ENCODE measurements at places on chromosomes 13 and 19.

DNA sequence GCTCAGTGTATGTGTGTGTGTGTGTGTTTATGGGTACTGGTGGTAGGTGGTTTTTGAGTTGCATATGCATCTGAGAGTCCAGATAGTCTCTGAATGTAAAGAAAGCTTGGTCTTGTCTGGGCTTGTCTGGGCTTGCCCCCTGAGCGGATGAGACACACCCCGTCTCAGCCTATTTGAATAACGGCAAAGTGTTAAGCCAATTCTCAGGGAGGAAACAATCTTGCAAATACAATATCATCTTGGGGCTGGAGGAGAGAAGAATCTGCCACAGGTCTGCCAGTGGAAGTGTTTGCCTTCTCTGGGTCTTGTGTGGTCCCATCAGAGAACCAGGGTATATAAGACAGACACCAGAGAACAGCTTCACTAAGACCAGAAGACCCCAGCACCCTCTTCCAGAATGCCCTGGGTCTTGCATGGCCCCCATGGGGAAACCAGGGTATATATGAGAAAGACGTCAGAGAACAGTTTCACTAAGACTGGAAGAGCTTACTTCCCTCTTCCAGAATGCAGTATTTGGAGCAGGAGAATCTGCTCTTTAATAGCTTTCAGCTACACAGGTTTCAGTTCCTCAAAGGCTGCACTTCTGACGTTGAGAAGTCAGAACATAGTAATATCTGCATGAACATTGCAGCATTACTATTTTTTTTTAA lies 13.3 kb downstream of the CD70 start:
- DNase-seq: peak; percentile 62

DNA sequence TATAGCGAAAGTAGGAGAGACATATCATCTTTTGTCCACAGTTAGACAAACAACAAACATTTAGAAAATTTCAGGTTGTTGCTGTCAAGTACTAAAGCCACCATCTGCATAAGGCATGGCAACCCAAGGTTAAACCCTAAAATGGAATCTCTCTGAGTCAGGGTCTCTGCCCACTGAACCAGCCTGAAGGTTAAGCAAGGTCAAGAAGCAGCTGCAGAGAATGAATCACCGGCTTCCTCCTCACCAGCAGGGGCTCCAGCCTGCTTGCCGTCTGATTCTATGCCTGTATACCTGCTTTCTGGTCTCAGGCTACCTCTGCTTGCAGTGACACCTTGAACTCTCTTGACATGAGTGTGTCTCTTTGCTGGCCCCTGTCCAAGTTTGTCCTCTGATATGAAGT lies 726.2 kb upstream of the SGCG start:
- DNase-seq: no peak

DNA sequence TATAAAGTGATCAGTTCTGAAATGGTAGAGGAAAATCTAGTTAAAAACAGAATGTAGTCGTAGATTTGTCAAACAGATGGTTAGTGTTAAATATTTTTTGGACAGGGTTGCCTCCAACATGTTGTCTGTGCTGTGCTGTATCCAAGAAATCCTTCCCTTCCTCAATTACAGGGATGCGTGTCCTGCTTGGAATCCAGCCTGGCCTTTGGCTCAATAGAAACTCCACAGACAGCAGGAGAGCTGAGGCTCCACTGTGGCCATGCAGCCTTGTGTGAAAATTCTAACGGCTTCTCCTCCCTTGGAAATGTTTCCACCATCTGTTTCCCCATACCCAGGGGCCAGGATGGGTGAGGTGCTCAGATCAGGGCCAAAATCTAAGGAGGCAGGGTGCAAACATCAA lies 67.7 kb upstream of the USP29 start:
- no peak for DNase-seq

DNA sequence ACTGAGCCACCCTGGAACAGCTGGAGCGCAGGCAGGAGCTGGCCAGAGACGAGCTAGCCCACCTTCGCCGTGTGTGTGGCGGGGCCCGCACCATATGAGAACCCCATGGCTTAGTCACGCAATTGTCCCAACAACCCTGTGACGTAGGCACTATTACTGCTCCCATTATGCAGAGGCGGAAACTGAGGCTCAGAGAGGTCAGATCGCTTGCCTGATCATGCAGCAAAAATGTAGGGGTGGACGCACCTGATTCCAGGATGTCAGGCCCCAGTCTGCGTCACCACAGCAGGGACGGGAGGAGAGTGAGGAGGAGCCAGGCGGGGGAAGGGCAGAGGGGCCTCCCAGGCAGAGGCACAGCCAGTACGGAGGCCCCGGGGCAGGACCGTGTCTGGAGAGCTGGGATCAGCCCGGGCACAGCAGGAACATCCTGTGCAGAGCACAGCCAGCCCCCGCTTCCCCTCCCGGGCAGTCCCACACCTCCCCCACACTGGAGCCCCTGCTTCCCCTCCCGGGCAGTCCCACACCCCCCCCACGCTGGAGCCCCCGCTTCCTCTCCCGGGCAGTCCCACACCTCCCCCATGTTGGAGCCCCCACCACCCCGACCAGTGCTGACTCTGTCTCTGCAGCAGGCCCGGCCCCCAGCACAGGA lies 16.7 kb downstream of the PIP5K1C start:
- no peak for DNase-seq

DNA sequence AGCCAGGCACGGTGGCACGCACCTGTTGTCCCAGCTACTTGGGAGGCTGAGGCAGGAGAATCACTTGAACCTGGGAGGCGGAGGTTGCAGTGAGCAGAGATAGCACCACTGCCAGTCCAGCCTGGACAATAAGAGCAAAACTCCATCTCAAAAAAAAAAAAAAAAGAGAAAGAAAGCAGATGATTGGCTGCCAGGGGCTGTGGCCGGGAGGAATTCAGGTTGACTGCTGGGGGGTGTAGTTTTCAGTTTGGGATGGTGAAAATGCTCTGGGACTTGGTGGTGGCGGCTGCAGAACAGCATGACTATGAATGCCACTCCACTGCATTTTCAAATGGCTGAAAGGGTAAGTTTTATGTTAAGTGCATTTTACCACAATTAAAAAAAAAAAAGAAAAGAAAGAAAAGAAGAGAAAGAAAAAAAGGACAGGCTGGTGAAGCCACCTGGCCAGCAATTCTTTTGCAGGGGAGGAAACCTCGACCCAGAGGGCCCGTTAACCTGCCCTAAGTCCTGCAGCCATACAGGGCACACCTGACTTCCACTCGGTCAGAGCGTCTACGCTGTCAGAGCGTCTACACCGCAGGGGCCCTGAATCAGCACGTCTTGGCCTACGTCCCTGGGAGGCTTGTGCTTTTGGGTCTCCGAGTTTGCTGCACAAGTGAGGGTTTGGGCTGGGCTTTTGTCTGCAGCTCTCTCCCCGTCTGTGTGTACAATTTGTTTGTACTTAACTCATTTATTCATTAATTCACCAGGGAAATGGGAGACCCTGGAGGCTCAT lies 3.6 kb downstream of the ISOC2 start:
- DNase-seq: no peak

- no peak for DNase-seq
Measured at GRCh38 chr13:46313432-46314257, 73.4 kb downstream of the RUBCNL start.

DNA sequence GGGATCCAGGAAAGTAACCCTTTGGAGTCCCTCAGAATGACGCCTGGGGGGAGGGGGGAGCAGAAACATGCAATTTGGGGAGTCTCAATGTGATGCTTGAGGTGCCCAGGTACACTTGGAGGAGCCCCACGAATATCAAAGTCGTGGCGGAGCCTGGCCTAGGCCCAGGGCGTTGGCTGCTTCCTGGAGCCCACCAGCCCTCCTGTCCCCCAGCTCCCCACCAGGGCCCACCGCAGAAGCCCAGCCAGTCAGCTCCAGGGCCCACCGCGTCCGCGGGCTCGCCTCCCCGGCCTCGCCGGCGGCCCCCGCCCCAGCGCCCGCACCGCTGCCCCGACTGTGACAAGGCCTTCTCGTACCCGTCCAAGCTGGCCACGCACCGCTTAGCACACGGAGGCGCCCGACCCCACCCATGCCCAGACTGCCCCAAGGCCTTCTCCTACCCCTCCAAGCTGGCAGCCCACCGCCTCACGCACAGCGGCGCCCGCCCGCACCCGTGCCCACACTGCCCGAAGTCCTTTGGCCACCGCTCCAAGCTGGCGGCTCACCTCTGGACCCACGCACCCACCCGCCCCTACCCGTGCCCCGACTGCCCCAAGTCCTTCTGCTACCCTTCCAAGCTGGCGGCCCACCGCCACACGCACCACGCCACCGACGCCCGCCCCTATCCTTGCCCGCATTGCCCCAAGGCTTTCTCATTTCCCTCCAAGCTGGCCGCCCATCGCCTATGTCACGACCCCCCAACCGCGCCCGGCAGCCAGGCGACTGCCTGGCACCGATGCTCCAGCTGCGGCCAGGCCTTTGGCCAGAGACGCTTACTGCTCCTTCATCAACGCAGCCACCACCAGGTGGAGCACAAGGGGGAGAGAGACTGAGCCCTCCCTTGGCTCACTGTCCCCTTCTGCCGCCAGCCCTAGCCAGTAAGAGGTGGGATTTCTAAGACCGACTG lies 2.1 kb downstream of the ZNF575 start:
- peak; percentile 46 for DNase-seq

DNA sequence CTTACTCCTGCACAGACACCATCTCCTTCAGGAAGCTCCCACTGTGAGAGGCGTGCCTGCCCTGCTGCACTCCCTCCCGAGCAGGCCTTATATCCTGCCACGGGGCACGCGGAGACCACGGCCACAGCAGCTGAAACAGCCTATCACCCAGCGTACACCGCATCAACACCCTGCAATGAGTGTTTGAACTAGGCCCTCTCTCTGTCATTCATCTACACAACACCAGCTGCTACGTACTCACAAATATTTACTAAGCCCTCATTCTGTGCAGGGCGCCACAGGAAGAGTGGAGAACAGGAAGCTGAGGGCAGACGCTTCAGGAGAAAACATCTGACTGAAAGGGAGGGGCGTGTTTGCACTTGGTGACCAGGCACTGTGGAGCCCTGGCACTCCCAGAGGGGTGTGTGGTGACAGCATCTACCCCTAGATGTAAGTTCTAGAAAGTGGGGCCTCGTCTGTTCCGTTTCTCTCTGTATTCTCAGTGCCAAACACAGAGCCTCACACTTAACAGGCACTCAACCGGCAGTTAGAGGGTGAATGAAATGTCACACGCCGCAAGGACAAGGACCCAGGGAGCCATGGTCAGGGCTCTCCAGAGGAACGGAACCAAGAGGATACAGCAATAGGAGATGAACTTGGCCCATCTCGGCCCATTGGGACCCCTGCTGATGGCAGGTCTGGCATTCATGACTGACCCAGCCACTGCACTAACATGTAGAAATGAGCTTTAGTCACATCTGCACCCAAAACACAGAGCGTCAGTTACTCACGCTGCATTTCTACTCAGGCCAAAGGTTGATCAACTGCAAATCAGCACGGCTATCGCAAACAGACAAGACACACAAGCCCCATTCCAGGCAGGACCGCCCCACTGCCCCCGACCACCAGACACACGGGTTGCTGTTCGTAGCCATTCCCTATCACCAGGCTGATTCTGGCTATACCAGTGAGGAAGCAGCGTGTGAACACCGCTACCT lies 15.7 kb downstream of the RANBP3 start:
- DNase-seq: no peak

DNA sequence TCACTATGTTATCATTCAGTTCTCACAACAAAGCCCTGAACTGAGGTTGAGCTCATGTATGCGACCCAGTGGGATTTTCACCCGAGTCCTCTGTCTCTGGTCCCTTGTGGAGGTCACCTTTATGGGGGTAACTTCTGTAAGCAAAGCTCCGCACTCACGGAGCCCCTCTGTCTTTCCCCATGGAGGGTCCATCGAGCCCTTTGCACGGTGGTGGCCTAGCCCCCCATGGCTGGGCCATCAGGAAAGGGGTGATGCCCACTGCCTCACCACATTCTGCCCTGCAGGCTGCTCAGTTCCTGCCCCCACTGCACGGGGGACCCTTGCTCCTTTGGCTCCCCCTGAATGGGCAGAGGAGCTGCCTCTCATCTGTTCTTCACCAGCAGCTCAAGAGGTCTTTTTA lies 39.6 kb downstream of the CHST8 start:
- no peak for DNase-seq

- no peak for DNase-seq
Measured at GRCh38 chr13:33487575-33488243, 202.2 kb upstream of the STARD13 start.

DNA sequence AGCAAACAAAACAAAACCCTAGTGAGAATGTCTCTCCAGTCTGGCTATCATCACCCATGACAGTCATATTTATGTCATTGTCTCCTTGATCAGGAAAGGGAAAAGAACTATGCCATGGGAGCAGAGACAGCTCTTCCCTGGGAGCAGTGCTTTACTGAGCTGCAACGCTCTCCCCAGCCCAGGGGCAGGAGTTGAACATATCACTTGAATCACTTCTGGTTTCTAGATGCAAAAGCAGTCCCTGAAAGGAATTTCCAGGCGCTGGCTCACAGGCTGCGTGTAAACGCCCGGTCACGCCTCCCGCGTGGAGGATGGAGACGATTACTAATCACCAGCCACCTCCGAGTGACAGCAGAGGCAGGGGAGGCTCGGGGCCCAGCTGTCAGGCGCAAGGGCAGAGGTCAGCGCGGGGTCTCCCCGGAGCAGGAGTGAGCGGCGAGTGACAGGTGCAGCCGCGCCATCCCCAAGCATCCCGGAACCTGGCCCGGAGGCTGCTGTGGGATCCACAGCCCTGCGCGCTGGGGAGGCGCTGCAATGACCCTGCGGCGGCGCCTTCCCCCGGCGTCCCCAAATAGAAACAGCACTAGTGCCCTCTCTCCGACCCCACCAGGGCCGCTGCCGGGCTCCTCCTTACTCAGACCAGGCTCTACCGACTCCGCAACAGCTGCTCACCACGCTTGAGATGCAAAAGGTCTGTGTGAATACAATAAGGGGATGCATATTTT lies 23.5 kb upstream of the DCLK1 start:
- no peak for DNase-seq

DNA sequence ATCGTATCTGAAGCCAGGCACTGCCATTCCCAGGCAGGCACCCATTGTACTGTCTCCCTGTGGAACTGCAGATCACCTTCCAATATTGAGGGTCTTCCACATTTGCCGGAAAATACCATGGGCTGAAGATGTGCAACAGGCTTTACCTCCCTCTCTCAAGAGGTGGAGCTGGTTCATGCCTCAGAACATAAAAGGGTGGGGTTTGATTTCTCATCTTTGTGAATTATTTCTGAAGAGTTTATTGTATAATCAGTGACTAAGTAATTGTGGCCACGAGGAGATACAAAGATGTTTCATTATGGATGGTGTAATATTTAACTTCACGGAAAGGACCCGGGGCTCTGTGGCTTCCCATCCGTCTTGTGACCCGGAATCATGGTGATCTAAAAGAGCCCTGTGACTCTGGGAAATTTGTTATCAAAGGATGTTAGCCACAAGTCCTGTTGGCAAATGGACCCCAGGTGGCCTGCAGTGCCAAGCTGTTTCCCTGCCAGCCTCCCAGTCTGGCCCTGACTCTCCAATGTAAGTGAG lies 230.5 kb downstream of the LACC1 start:
- no peak for DNase-seq

DNA sequence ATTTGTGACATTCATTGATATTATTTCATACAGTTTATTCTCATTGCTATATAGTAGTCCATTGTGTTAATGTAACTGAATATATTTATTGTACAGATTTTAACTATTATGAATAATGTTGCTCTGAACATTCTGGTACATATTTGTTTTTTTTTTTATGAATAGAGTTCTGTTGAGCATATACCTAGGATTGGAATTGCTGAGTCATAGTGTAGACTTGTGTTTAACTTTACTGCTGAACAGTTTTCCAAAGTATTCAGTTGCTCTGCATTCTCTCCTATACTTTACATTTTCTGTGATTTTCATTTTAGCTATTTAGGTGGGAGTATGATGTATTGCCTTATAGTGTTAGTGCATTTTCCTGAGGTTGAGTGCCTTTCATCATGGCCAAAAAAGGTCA lies 97.5 kb downstream of the MAB21L1 start:
- no peak for DNase-seq

- DNase-seq: no peak
Measured at GRCh38 chr13:109211616-109212015, 574.8 kb downstream of the IRS2 start.

All from memory B cell (primary cell).